Stimulated activated CD4-positive, alpha-beta T cell treated with anti-CD3 and anti-CD28 coated beads, Interleukin-15, amount 100 ng/mL, for 1 hour (primary cell): ENCODE measurements at places on chromosomes 3 and 15.
A peak's percentile ranks its signal among the peaks of the same experiment; 100 is the strongest.

DNA sequence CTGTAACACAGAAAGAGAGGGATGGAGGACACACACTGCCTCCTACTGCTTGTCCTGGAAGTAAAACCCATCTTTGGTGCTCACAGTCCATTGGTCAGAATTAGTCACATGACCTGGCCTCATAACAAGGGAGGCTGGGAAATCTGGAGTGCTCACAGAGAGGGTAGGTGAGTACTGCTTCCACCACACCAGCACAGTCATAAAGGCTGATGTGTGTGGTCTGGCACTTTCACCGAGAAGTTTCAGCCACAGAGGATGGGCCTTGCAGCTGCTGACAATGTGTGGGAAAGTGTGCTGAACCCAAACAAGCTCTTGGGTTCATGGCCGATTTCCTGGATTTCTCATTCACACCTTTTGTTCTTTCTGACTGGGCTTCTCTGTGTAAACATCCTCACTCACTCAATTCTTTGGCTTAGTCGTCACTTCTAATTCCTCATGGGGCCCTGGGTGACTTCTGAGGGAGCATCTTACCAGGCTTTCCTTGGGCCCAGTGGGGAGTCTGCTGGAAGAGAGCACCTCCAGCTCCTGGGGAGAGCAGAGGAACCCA, 100.7 kb downstream of the ASB7 start:
- DNase-seq, result no peak

DNA sequence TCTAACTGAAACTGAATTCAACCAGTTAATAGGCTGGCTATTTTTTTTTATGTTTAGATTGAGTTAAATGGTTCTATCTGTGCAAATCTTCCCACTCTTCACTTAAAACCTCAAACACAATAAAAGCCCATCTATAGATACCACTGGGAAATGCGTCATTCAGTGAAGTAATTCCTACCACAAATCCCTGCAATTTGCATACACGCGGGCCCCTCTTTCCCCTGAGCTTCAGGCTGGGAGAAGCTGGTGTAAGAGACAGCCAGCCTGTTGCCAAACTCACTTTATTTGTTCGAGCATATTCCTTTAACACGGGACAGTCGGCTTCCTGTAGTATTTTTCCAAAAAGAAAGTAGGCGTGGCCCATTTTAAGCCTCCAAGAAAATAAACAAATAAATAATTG, 26.0 kb upstream of the MCTP2 start:
- no peak for DNase-seq

GRCh38 chr15:81394603-81395002, 20.6 kb upstream of the TMC3 start:
- no peak for DNase-seq

DNA sequence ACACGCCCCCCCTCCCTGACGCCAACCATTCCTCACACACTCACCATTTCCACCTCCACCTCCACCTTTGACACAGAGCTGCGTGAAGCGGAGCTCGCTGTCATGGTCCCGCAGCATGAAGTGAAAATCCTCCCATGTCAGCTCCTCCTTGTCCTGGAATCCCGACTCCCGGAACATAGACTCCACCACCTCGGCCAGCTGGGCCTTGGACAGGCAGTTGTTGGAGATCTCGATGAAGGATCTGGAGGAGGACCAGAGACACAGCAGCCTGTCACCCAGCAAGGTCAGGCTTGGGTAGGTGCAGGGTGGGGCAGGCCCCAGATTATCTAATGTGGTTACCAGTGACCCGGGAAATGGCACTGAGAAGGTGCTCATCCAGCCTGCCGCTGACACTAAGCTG, 12.2 kb downstream of the DUOX2 start:
- DNase-seq, result no peak

GRCh38 chr3:155737844-155738460, 6.9 kb downstream of the PLCH1 start:
- DNase-seq, result no peak

- DNase-seq, result no peak
Measured at GRCh38 chr3:170496026-170496867, 77.6 kb downstream of the CLDN11 start.

GRCh38 chr3:102614585-102614984, 179.8 kb downstream of the ZPLD1 start:
- DNase-seq, result no peak

DNA sequence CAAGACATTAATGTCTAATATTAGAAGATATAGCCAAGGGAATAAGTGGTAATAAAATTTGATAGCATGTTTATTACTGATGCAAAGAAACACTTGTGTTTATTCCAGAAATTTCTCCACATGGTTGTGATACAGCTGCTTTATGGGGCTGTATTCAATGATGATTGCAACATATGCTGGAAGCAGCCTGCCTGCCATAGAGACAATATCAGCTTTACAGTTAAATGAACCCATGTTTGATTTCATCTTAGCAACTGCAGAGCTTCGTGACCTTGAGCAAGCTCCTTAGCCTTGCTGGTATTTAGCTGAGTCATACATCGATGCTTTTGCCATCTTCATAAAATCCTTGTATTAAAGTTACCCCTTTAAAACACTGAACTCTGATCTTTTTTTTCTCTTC, 168.1 kb upstream of the STAC start:
- DNase-seq, result no peak

GRCh38 chr3:113096188-113096892, 105.6 kb downstream of the GTPBP8 start:
- DNase-seq, result no peak

- no peak for DNase-seq
Measured at GRCh38 chr15:78360958-78361718, 21.0 kb downstream of the CRABP1 start.

GRCh38 chr15:38555686-38556334, 8.8 kb downstream of the RASGRP1 start:
- DNase-seq, result no peak

GRCh38 chr3:126104742-126105605, 21.1 kb upstream of the SLC41A3 start:
- no peak for DNase-seq

DNA sequence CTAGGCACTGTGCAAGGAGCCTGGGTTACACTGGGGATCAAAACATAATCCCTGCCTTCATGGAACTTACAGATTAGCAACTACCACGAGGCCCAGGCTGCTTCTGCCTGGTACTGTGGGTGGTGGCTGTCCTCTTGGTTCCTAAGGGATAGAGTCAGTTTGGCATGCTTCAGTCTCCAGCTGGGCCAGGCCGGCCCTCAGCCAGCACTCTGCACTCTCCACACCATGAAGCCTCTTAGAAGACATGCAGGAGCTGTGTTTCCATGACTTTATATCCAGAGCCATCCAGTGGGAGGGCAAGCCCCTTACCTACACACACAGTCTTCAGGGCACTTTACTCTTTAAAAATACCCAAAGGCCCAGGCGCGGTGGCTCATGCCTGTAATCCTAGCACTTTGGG, 54.4 kb downstream of the ATP1B3 start:
- no peak for DNase-seq

DNA sequence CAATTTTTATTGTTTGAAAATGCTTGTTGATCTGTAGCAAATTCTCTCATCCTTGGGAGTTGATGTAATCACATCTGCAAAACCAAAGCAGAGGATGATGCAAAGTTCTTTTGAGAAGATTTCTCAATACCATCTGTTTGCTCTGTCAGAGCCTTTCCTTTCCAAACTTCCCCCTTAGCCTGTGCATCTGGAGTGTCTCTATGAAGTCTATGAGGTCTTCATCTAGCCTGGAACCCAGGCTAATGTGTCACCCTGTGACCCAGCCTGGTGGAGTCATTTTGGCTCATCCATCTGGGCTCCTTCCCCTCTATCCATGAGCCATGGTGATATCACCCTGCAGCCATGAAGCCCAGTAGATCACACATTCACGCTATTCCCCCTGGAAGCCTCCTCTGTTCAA, 123.2 kb upstream of the SLC7A14 start:
- DNase-seq, result no peak

DNA sequence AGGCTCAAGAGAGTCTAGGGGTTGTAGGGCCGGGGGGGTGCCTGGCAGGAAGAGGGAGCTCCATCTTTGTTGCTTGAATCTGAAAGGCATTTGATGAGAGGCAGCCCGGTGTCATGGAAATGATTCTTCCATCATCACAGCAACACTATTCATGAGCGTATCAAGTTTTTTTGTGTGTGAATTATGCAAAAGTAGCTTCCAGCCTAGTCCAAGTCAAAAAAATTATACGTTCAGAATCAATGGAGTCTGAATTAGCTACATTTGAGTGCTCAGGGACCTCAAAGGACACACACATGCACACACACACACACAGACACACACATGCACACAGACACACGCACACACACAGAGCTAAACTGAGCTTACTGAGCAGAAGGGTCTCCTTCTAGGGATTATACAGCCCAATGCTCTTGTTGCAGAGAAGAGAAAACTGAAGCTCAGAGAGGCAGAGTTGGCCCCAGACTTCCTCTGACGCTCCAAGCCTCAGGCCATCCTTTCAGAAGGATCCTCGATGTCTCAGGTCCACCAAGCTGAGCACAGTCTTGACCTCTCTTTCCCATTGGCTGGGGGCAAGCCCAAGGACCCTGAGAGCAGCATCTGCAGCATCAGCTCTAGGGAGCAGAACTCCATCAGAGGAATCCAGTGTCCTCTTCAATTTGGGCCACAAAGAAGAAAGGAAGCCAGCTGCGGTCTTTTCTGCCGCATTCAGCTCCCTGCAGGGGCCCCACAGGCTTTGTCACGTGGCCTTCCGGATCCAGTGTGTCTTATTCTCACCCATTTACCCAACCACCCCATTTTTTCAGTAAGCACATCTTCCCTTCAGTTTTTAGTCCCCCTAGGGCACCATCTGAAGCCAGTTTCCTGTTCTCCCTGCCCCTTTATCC, 228.0 kb downstream of the UACA start:
- DNase-seq, result peak; percentile 18

DNA sequence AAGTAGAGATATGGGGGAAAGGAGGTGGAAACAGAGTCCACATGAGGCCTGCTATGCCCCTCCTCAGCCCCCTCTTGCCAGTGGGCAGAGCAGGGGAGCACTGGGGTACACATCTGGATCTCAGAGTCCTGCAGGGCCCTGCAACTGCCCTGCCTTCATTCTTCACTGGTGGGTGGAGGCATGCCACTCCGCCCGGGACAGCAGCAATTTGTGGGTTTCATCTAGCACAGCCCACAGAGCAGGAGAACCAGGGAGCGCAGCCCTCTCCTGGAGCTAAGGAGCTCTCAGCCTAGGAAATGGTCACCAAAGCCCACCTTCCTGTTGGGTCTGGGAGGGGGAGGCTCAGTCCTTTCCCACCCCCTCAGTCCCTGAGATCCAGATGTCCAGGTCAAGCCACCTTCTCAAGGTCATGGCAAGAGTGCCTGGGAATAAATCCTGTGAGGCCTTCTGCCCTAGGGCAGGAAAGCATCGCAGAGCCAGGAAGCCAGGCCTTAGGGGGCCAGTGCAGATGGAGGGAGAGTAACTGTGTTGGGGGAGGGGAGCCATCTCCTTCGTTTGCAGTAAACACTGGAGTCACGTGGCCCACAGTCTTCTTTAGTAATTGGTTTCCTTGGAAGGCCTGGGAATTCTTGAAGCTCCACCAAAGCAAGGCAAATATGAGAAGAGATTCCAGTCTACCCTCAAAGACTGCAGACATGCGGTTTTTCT, 31.0 kb downstream of the ANP32A start:
- DNase-seq, result no peak

DNA sequence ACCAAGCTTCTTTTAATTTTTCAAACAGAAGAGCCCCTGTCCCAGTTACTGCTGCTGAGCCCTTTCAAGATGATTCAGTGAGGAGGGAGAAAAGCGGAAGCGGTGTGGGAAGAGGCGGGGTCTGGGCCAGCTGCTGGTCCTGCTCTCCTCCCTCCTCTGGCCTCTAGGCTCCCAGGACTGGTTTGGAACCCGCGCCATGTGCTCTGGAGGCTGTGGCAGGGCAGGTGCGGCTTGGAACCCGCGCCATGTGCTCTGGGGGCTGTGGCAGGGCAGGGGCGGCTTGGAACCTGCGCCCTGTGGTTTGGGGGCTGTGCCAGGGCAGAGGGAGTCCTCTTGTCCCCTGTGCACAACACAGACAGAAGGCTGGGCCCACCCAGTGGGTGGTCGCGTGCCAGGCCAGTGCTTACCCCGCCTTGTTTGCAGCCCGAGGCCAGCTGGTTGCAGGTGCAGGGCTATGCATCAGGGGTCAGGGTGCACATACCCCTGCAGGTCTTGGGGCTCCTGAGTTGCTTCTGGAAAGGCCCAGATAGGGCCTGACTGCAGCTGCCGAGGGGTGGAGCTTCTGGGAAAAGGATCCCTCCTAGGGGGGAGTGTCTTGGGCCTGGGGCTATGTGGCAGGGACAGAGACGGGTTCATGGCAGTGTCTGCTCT, 12.2 kb downstream of the ALG1L2 start:
- no peak for DNase-seq

GRCh38 chr15:26628071-26628470, 144.8 kb downstream of the GABRB3 start:
- no peak for DNase-seq

GRCh38 chr3:152268555-152269055, at the start of gene MBNL1:
TSS of gene MBNL1 (plus strand) at chr3:152268929. CDS start at chr3:152300194, 31,265 bp downstream.
- peak; percentile 66 for DNase-seq

DNA sequence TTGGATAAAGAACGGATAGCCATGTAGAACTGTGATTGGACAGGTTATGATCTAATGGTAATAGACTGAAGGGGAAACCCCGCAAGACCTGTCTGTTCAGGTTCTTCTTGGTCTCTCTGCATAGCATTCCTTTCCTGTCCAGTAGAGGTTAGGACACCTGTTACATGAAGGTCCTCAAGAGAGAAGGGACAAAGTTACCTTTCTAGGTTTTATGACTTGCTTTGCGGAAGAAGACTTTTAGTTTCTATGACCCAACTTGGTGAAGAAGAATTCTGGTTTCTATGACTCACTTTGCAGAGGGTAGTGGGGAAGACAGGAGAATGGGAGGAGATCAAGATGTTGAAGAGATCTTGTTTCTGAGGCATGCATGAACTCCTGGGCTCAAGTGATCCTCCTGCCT, 97.9 kb upstream of the C3orf80 start:
- no peak for DNase-seq

DNA sequence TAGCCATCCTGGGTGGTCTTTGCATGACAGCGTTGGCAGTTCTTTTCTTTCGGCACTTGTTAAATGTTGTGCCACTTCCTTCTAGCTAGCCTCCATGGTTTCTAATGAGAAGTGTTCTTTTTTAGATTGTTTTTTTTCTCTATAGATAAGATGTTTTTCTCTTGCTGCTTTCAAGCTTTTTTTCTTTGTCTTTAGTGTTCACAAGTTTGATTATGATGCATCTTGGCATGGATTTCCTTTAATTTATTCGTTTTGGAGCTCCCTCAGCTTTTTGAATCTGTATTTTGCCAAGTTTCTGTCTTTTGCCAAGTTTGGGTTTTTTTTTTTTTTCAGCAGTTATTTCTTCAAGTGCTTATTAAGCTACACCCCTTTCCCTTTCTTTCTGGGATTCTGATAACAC, 53.1 kb downstream of the TM2D3 start:
- no peak for DNase-seq

- DNase-seq, result no peak
Measured at GRCh38 chr15:86905625-86906256, 826.1 kb downstream of the AGBL1 start.
